ENCODE measurements at places on chromosomes 7 and 10.

GRCh38 chr7:55304018-55304762 is 60.9 kb upstream of the LANCL2 start:
- no peak for DNase-seq

DNA sequence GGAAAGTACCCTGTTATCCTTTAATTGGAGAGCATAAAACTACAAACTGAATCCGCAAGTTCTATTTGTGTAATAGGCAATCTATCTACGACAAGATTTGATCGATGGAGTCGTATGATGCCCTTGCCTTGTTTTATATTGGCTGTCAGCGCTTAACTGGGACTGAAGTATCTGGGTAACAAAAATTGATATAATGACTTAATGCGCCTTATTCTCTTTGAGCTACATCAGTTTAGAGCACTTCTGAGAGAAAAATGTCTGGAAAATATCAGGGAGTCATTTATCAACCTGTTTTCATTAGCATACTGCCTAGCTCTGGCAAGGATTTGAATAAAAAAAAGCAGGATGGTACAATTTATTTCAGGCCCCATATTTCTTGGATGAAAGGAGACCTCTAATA is 262.1 kb downstream of the LRMDA start:
- no peak for DNase-seq

GRCh38 chr7:77181734-77182133 is 17.9 kb downstream of the FGL2 start:
- DNase-seq, result no peak

DNA sequence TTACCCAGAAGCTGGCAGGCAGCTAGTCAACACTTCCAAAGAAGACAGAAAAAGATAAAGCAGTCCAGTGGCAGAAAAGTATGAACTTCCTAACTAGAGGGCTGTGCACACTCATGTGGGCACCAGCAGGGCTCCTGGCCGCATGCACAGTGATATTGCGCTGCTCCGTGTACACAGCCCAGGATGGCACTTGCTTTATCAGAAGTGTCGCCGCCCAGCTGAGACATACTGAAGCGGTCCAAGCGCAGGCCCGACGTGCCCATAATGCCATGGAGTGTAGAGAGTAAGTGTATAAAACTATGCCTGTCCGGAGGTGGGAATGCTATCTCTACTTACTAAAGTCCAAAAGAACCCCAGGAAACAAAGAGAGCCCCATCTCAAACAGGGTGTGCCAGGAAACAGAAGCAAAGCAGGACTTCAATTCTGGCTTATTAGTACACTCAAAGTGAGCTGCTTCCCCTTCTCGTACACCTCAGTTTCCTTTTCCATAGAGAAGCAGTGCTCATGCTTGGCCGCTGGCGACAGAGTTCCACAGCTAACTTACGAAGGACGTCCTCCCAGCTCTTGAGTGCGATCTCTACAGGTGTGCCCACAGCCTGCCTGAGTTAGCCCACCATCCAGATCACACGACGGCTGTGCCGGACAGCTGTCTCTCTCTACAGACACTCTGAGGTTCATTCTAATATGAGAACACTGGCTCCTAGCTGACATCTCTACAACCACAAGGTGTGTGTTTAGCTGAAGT is 234.3 kb downstream of the COBL start:
- no peak for DNase-seq

GRCh38 chr7:919924-920341 is 34.5 kb downstream of the ADAP1 start:
- no peak for DNase-seq

DNA sequence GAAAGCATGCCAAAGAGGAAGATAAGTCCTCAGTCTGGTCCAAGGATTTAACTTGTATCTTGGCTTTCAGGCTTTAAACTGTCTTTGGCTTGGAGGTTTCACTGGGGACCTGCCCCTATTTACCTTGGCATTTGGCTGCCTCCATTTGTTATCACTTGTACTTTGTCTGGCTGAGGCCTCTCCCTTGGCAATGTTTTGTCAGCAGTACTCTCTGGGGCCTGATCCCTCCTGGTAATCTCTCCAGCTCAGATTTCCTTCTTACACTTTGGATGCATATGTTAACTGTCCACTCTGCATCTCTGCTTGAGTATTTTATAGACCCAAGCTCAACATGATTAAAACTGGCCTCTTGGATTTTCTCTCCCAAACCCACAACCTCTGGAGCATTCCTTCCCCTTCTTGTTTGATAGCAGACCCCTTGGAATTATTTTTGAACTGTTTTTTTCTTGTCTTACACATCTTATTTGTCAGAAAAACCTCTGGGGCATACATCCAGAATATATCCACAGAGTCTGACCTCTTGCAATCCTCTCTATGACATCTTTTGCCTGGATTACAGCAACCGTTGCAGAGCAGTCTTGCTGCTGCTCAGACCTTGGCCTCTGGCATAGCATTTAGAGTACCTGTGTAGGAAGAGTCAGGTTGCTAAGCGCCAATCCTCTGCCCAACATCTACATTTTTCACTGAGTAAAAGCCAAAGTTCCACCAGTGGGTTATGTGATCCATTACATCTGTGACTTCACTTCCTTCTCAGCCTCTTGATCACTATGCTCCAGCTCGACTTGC is 35.2 kb downstream of the ZNF487 start:
- DNase-seq, result no peak

GRCh38 chr10:74652664-74653063 is 173.7 kb upstream of the KAT6B start:
- DNase-seq, result no peak

- no peak for DNase-seq
Observed at GRCh38 chr7:151951672-151952338, 4.4 kb upstream of the GALNTL5 start.

GRCh38 chr7:41786944-41787343 is 84.1 kb upstream of the INHBA start:
- DNase-seq, result no peak

GRCh38 chr10:110746254-110746826 is 102.2 kb downstream of the RBM20 start:
- DNase-seq, result peak; percentile 52

- peak; percentile 63 for DNase-seq
Observed at GRCh38 chr7:101134399-101134980, 7.6 kb downstream of the SERPINE1 start.

DNA sequence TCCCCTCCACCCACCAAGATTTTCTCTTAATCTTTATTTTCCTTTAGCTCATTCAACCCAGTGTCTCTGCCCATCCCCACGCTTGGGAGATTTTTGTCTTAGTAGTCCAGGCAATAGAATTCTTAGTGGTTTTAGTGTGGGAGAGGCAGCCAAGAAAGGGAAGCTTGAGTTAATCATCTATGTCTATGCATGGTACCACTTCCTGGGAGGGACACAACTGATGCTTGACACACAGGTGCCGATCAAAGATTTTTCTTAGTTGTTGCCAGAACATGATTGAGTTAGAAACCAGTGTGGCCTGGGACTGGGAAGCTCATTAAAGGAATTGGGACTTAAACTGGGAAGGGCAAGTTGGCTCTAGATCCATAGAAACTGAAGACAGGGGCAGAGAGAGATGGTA is 3.1 kb downstream of the STRA8 start:
- no peak for DNase-seq

DNA sequence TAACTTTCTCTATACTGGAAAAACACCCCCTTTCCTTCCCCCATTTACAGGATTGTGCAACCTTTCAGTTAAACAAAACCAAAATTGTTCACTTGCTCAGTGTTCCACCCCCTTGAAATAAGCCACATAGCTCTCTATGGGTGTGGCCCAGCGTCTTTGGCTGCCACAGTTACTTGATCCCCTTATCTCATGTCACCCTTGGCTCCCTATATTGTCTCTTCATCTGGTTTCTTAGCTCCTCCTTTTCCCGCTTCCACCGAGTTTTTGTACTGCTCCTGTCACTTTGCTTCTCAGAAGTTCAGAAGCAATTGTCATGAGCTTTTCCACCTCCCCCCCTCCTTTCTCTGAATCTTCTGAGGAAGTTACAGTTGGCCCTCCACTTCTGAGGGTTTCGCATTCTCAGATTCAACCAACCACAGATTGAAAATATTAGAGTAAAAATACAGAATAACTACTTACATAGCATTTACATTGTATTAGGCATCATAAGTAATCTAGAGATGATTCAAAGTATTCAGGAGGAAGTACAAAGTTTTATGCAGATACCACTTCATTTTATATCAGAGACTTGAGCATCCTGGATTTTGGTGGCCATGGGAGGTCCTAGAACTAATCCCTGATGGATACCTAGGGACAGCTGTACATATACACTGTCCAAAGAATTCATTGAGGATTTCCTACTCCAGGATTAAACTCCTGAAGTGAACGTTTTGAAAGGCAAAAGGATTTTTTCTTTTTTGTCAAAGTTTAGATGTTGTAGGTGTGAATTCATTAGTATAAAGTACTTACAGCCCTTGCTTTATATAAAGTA is 60.4 kb downstream of the ADD3 start:
- no peak for DNase-seq

DNA sequence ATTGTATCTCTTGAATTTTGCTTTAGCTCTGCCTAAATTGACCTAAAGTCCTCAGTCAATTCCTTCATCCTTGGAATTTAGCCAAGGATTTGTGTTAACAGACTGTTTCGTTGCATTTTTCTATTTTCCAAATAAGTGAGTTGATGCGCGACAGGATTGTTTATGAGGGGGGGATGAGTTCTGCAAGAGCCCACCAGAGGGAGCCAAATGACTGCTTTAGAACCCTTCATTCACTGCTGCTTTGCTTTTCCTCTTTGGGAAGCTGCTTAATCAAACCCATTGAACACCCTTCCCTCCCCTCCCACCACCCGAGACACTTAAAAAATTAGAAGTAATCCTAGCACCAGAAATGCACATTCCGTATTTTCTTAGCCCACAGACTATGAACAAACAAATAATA is 33.7 kb upstream of the PTF1A start:
- DNase-seq, result peak; percentile 73

GRCh38 chr7:102834466-102834865 is 78.3 kb upstream of the LRRC17 start:
- no peak for DNase-seq

- no peak for DNase-seq
Observed at GRCh38 chr7:95611224-95611623, 14.9 kb upstream of the PDK4 start.

- no peak for DNase-seq
Observed at GRCh38 chr10:32169556-32169955, 113.3 kb upstream of the KIF5B start.

GRCh38 chr7:70372768-70373515 is 759.0 kb upstream of the GALNT17 start:
- no peak for DNase-seq

DNA sequence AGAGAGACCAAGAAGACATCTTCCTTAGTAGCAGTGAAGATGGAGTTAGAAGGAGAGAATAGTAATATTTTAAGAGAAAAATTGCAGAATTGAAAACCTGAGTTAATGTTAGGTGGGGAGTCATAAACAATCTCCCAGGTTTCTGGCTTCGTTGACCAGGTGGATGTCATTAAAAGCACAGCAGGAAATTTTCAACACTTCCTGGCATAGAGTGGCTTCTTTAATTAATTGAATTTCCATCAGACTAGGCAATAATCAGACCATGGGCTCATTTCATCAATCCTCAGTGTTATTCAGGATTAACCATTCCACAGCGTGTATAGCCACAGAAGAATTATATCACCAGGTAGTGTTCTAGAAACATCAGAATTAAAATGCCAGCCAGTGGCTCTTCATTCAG is 268.2 kb downstream of the CCDC3 start:
- no peak for DNase-seq

DNA sequence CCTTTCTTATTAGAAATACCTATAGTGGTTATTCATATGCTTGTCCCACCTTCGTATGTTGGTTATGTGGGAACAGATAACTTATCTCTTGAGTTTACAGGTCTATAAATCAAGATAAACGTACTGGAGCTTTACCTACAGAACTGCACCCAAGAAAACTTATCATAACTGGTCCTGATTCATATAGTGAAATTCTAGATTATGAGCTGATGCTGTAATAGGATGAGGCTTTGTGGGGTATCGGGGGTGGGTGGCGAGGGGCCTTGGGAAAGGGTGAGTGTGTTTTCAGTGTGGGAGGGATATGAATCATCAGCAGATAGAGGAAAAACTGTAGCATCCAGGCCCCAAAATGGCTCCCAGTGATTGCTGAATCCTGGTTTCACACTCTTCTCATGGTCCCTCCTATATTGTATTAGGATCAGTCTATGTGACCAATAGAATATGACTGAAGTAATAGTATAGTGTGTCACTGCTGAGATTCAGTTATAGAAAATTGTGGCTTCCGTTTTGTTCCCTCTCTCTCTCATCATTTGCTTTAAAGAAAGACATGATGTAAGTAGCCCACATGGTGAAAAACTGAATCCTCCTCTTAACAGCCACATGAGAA is 706.8 kb upstream of the LRRTM3 start:
- no peak for DNase-seq

GRCh38 chr7:79515358-79515757 is 61.9 kb upstream of the MAGI2 start:
- DNase-seq, result no peak

DNA sequence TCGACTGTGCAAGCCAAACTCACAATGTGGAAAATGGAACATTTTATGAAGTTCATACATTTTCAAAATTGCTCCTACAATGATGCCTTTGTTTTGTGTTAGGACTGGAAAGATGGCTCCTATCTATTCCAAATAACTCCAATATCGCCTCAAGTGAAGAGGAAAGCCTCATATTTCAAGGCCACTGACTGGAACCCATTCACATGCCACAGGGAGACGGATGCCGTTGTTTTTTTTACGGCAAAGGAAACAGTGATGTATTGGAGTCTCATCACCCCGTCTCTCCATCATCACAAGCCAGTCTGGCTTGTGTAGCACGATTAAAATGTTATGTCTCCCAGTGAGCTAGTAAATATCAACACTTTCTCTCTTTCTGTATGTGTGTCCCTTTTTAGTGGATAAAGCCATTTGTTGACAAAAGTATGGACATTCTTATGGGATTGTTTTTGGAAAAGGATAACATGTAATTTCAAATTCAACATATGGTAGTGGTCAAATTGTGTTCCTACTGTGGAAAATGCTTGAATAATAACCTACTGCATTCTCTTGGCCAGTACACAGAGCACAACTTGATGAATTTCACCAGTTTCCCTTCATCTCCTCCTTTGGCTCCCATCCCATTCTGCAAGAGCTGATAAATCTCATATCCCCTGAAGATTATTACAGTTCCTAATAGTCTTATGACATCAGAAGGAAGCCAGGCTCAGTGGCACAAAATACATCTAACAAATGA is 109.5 kb upstream of the PITRM1 start:
- no peak for DNase-seq

DNA sequence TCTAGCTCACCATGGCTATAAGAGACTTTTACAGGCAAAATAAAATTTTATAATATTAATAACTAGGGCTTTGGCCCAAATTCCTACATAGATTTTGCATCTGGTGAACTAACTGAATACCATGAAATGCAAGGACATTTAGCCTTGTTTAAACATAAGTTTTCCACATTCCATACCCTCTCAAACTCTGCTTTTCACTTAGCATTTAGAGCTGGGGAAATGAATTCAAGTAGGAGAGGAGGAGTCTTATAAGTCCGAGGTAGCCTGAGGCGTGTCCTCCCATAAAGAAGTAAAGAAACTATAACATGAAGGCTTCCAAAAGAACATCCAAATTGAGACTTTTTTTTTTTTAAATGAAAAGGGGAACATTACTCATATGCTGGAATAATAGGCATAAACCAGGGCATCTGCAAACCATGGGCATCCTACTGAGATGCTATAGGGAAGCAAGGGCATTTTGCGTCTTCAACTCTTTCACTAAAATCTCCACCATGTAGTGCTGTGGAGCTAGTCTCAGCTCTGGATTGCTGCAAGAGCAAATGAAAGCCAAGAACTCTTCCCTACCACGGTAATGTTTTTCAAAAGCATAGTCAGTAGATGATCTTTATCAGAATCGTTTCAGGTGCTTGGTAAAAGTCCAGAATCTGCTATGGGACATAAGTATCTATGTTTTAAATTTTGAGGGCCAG is 79.1 kb downstream of the PALS2 start:
- no peak for DNase-seq
